ENCODE measurements at places on chromosomes 1 and 21. TPM values are rescaled to one million over a fixed set of nuclear protein-coding genes. Genes with fewer than 3 reads are reported as not detected.
A peak's percentile ranks its signal among the peaks of the same experiment; 100 is the strongest.

Gene NMNAT2
- 3.0 TPM for total RNA-seq

DNA sequence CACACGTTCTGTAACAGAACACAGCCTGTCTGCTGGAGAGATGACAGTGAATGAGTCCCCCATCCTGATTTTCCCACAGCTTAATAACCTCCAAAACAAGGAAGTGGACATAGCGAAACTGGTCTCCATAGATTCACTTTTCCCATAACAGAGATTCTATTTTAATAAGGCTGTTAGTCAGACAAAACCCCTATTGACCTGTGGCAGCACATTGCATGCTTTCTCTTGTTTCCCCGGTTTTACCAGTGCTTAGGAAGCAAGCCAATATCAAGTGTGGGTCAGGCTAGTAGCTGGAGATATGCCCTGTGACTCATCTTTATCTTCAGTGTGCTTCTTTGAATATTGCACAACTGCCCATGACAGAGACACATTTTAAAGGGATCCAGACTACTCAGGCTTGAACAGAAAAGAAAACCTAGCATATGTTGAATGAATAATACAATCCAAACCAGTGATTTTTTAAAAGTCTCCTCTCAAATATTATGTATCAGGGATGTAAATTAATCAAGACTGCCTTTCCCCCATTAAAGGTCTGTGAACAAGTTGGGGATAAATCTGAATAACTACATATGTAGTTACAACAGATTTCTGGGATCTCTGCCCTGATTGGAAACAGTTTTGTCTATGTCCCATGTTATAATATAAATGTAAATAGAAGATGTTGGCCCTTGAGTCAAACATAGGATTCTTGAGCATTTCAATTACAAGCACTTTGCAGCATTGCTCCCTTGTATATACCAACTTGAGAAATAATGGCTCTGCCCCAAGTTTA, 11.9 kb upstream of the CLDN8 start:
- H3K4me3 ChIP-seq: peak overlapping the region; percentile 0
- peak overlapping the region; percentile 72 for H3K27ac ChIP-seq
- H3K36me3 ChIP-seq: peaks cover 4% of the 10 kb centered on the region
- H3K27me3 ChIP-seq: no peaks in the 10 kb centered on the region

Gene NBPF6
- total RNA-seq: not detected

Gene CSF3R
- total RNA-seq: not detected

GRCh38 chr21:39051588-39051949, 131.7 kb downstream of the PSMG1 start:
- peaks cover 9% of the 10 kb centered on the region for H3K4me1 ChIP-seq
- H3K4me3 ChIP-seq: no peak overlapping the region
- H3K27me3 ChIP-seq: peaks cover 5% of the 10 kb centered on the region

GRCh38 chr21:45670731-45671130, 27.2 kb downstream of the PCBP3 start:
- no peak for DNase-seq
- no peak overlapping the region for H3K27ac ChIP-seq
- H3K36me3 ChIP-seq: peaks cover 22% of the 10 kb centered on the region
- no peak overlapping the region for H3K4me3 ChIP-seq
- H3K27me3 ChIP-seq: no peaks in the 10 kb centered on the region

- peaks cover 51% of the 10 kb centered on the region for H3K4me1 ChIP-seq
- H3K36me3 ChIP-seq: no peaks in the 10 kb centered on the region
- DNase-seq: peak; percentile 95
- H3K27ac ChIP-seq: peak within 1 kb of the TSS; percentile 98
- H3K27me3 ChIP-seq: no peaks in the 10 kb centered on the region
Measured at GRCh38 chr1:153967107-153967999, at the start of gene CREB3L4. TSS of gene CREB3L4 (plus strand) at chr1:153967902. CDS start at chr1:153968526, 624 bp downstream.

Gene FCRL2
- total RNA-seq: not detected

Gene TLR5
- 0.22 TPM for total RNA-seq

DNA sequence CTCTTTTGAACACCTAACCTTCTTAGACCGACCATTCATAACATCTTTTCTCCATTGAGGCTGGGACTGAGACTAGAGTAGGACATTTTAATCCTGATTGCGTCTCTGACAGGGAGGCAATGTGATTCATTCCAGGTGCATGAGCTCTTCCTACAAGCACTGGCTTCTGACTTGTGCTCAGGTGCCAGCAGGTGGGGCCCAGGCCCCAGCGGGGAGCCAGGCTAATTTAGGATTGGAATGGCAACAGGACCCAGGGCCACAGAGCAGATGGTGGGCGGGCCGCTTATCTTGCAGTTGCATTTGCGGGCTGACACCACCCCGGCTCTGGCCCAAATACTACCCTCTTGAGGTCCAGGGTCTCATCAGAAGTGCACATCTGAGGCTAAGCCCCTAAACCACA, 4.1 kb downstream of the GPA33 start:
- H3K27me3 ChIP-seq: peaks cover 3% of the 10 kb centered on the region
- no peaks in the 10 kb centered on the region for H3K36me3 ChIP-seq

Gene FYB2
- total RNA-seq: not detected

DNA sequence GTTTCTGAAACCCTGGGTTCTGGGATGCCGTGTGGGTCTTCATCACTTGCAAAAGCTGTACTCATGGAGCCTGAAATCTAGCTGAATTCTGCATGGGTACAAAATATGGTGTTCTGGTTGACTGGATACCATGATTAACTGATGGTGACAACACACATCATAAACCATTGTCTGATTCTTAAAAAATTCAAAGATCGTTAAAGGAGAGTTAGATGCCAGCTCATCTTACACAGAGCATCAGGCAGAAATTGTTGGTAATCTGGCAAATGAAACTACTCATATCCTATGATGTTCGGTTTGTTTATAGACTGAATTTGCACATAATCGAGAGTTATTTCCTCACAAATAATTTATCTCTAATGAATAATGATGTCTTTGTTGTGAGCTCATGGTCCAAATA, 218.1 kb upstream of the PKN2 start:
- peaks cover 28% of the 10 kb centered on the region for H3K27me3 ChIP-seq
- no peak for DNase-seq
- H3K4me1 ChIP-seq: no peaks in the 10 kb centered on the region
- H3K27ac ChIP-seq: no peak overlapping the region
- H3K4me3 ChIP-seq: no peak overlapping the region
- H3K36me3 ChIP-seq: no peaks in the 10 kb centered on the region

DNA sequence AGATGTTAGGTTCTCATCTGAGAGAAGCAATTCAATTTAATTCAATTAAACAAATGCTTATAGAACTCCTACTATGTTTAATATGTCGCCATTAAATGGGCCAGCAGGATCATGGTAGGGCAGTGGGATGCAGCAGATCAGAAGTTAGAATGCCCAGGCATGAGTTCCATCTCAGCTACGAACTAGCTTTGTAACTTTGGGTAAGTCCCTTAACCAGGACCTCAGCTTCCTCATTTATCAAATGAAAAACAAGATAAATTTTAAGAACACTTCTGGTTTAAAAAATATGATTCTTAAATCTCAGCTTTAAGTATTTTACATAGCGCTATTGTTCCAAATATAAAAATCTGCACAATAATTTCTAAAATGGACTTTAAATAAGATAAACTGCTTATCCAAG, 67.5 kb upstream of the GFI1 start:
- no peaks in the 10 kb centered on the region for H3K4me1 ChIP-seq
- no peaks in the 10 kb centered on the region for H3K27me3 ChIP-seq
- no peak overlapping the region for H3K4me3 ChIP-seq
- DNase-seq: no peak

DNA sequence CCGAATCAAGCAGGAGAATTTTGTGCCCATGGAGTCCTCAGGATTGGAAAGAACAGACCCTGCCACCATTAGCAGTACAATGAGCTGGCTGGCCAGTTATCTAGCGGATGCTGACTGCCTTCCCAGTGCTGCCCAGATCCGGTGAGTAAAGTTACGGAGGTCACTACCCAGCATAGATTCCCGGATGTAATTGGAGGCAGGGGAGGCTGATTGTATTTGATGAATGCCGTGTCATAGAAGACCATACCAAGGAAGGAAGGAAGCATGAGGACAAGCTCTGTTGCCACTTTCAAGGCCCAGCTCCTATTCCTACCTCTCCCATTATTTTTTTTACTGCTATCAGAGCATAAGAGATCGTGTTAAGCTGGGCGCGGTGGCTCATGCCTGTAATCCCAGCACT, 26.2 kb upstream of the VAMP3 start:
- no peaks in the 10 kb centered on the region for H3K27me3 ChIP-seq
- H3K27ac ChIP-seq: no peak overlapping the region

GRCh38 chr1:19559641-19560040, 74.3 kb upstream of the CAPZB start:
- no peak overlapping the region for H3K27ac ChIP-seq
- DNase-seq: no peak
- no peak overlapping the region for H3K4me3 ChIP-seq

GRCh38 chr1:32749332-32749731, 46.8 kb upstream of the SYNC start:
- H3K36me3 ChIP-seq: peaks cover 1% of the 10 kb centered on the region
- no peak for DNase-seq
- no peaks in the 10 kb centered on the region for H3K27me3 ChIP-seq
- no peak overlapping the region for H3K27ac ChIP-seq
- H3K4me3 ChIP-seq: no peak overlapping the region

Gene LHX8
- not detected for total RNA-seq

DNA sequence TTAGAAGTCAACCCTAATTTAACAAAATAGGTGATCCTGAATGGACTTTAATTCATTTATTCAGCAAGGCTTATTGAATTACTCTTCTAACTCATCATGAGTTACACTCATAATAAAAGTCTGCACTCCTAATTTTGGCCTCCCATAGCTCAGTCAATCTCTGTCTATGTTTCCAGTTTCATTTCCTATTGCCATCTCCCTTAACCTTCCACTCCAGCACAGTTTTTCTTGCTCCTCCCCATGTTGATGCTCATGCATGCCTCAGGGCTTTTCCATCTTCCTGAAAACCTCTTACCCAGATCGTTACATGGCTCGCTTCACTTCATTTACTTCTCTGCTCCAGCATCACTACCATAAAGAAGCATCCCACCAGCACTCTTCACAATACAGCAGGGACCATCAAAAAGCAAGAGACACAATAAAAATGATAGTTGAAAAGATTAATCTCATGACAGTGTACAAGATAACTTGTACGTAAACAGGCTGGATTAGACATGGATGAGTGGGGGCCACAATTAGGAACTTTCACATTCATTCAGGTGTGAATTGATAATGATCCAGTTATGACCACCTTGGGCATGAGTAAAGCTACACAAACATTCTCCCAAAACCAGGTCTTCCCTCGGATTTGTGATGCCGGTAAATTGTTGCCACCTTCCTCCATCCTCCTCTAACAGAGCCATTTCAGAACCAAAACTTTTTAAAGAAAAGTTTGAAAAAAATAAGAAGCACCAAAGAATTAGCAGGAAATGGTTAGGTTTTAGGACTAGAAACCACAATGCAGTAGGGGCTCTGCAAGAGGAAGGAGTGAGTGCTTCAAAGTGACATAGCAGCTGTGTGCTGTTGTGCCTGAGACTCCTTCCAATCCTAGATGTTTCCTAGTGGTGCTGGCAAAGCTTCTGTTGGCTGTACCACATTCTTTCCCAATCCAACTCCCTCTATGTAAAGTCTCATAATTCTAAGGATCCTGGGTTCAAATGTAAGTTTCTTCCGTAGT, 89.8 kb downstream of the OLFML2B start:
- H3K36me3 ChIP-seq: peaks cover 7% of the 10 kb centered on the region
- DNase-seq: no peak
- H3K27me3 ChIP-seq: no peaks in the 10 kb centered on the region
- H3K4me1 ChIP-seq: peaks cover 51% of the 10 kb centered on the region
- H3K27ac ChIP-seq: peak overlapping the region; percentile 50
- H3K4me3 ChIP-seq: no peak overlapping the region

Gene HES3
- not detected for total RNA-seq

Gene TMEM269
- total RNA-seq: 0.20 TPM

DNA sequence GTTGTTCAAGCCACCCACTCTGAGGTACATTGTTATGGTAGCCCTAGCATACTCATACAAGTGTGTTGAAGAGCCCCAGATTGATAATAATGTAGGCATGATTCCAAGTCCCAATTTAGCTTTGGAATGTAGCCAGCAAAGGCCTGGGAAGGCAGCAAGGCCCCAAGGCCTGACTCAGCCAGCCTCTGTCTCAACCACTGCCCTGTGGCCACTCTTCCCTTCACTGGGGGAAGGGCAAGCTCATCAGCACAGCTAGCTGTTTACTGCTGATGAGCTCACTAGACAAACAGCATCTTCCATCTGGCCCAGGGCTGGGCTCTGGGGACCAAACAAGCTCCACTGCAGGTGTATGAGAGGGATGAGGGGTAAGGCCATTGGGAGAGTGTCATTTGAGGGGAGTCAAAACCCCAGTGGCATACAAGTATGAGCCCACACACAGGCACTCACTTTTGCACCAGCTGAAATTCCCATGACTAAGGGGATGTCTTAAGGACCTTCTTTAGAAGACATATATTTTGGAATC, 2.2 kb upstream of the IRF6 start:
- H3K4me1 ChIP-seq: peaks cover 24% of the 10 kb centered on the region
- peaks cover 12% of the 10 kb centered on the region for H3K27me3 ChIP-seq
- DNase-seq: no peak
- no peak overlapping the region for H3K4me3 ChIP-seq
- no peaks in the 10 kb centered on the region for H3K36me3 ChIP-seq
- peak overlapping the region; percentile 34 for H3K27ac ChIP-seq

DNA sequence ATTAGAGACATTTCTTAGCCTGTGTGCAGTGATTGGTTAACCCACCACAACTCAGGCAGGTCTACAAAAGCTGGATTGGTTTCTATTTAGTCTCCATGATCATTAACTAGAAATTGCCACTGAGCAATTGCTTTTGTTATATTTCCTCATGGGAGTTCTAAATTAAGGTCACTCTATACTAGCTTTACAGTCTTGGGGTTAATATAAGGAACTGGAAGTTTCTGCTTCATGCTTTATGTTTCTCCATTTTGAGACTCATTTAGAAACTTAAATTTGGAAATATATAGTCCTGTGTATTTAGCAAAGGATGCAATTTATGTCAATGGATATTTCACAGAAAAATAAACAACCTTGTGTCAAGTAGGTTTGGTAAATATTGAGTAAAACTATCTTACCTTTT, 137.5 kb downstream of the HLX start:
- no peak overlapping the region for H3K27ac ChIP-seq
- H3K4me3 ChIP-seq: no peak overlapping the region
- peaks cover 16% of the 10 kb centered on the region for H3K27me3 ChIP-seq
- no peaks in the 10 kb centered on the region for H3K4me1 ChIP-seq

- H3K36me3 ChIP-seq: peaks cover 2% of the 10 kb centered on the region
- H3K4me1 ChIP-seq: peaks cover 8% of the 10 kb centered on the region
- no peak overlapping the region for H3K27ac ChIP-seq
- DNase-seq: no peak
- no peak overlapping the region for H3K4me3 ChIP-seq
- H3K27me3 ChIP-seq: no peaks in the 10 kb centered on the region
Measured at GRCh38 chr1:75967719-75968118, 35.5 kb upstream of the ASB17 start.

GRCh38 chr1:201126832-201127754, at the start of gene ASCL5:
TSS of gene ASCL5 (minus strand) at chr1:201127184. CDS start at chr1:201115372, 11,812 bp downstream.
- no peak within 1 kb of the TSS for H3K27ac ChIP-seq
- no peak for DNase-seq
- peaks cover 6% of the 10 kb centered on the region for H3K4me1 ChIP-seq
